HFFc6 (cell line): ENCODE measurements at places on chromosomes 5 and 9. TPM values are rescaled to one million over a fixed set of nuclear protein-coding genes. Genes with fewer than 3 reads are reported as not detected.
A peak's percentile ranks its signal among the peaks of the same experiment; 100 is the strongest.

GRCh38 chr5:6936031-6936430 is 222.8 kb downstream of the TENT4A start:
- DNase-seq = no peak

DNA sequence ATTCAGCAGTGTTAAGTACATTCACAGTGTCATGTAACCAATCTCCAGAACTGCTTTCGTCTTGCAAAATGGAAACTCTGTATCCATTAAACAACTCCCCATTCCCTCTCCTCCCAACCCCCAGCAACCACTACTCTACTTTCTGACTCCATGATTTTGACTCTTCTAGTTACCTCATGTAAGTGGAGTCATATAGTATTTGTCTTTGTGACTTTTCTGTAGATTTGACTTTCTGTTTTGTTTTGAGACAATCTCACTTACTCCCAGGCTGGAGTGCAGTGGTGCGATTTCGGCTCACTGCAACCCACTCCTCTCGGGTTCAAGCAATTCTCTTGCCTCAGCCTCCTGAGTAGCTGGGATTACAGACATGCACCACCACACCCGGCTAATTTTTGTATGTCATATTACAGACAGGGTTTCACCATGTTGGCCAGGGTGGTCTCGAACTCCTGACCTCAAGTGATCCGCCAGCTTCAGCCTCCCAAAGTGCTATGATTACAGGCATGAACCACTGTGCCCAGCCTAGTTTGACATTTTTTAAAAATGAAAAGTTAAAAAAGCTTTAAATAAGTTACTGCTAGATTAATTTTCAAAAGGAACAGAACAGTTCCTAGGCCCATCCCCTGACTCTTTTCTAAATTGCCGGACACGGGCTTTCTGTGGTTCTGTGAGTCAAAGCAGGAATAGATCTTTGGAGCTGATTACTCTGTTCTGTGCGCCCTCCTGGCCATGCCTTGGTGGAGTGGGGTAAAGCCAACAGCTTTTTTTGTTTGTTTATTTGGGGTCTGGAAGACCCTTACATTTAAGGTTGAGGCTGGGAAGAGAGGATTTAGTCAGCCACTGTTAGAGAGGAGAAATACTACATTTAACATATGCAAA is 59.3 kb downstream of the RALGPS1 start:
- DNase-seq = no peak

GRCh38 chr9:89667726-89668125 is 62.9 kb downstream of the GADD45G start:
- DNase-seq = no peak

DNA sequence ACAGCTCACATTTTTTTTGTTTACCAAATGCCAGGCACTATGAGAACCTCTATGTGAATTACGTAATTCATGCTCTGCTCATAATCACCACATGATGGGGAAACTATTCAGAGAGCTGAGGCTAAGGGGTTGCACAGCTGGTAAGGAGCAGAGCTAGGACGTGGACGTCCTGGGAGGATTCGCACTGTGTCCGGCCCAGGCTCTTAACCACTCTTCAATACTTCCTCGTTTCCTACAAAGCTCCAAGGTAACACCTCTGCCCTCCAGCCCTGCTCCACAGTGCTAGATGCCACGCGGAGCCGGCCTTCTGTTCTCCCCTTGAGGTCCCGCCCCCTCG is 8.7 kb downstream of the PHF19 start:
- DNase-seq = peak; percentile 58

DNA sequence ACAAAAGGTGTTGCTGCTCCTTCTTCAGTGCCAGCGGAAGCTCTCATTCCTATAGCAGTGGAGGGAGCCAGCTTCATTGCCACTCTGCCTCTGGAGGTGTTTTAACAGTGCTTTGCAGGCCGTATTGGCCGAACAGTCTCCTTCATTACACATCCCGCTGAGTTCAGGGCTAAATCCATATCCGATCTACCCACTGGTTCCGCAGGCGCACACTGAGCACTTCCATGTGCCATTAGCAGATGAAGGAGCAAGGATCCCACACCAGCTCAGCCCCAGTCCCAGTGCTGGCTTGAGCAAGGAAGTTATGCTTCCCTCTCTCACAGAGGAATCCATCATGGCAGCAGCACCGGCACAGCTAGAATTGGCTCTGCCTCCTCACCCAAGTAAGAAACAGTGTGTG is 121.2 kb upstream of the IRX2 start:
- DNase-seq = no peak

GRCh38 chr5:52452098-52452497 is 335.6 kb upstream of the ITGA1 start:
- DNase-seq = no peak

- peak; percentile 18 for DNase-seq
Measured at GRCh38 chr9:92048924-92049625, 66.1 kb downstream of the SPTLC1 start.

DNA sequence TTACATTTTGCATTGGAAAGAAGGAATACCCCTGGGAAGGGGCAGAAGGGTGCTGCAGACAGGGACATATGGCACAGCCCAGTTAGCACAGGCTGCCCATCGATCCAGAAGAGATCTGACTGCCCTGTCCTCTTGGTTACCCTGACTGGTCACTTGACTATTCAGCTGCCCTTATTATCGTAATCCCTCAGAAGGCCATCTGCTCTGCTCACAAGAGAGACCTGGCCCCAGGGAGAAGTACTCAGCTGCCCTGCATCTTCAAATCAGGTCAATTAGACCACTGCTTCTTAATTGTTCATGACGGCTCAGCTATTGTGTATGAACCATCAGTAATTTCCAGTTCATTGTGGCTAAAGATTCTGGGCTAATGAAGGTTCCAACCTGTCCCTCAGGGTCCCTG is 345.0 kb downstream of the TLE1 start:
- DNase-seq = no peak

DNA sequence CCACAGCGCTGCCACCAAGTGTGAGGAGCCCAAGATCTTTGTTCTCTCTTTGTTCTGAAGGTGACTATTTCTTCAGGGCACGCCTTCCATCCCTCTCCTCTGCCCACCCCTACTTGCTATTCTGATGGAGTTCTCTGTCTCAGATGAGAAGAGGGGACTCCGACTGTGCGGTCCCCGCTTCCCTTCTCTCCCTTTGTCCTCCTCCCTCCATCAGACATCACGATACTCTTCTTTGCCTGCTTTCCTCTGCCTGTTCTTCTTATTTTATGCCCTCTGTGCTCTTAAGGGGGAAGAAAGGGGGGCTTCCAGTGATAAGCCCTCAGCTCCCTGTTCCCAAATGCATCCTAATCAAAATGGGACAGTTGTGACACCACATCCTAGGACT is 307.8 kb downstream of the RAB3C start:
- no peak for DNase-seq

DNA sequence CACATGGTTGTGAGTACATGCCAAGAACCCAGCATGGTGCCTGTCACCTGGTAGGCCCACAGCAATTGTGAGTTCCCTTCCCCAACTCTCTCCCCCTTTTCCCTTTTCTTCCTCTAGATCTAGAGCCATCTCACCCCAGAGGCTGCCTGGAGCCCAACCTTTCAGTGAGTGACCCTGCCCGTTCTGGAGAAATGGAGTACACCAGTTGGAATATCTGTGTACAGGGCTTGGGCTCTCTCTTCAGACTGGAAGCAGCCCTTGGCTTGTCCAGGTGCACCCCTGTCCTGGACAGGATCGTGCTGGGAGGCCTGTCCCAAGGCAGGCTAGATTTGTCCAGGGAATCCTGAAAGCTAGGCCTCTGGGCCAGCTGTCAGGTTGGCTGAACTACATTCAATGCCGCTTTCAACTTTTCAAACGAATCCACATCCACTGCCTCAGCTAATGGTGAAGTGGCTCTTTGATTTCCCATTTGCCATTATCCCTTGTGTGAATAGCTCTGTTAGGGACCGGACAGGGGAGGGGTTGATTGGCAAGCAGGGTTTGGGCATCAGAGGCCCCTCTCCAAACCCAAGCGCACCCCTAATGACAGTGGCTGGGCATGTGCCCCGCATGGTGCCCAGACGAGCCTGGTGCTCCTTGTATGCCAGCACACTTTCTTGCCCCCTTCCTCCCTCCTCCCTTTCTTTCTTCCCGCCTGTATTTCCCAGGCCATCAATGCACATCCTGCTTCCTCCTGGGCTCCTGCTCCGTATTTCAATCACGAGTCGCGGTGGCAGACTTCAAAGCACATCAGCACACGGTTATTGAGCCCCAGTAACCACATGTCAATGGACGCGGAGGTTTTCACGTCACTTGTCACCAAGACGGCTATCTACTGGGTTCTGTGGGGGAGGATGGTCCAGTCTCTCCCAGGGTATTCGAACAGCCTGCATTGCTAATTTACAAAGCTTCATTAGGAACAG is 211.2 kb downstream of the DAB2IP start:
- DNase-seq = no peak

- DNase-seq = no peak
Measured at GRCh38 chr5:174413567-174414314, 310.6 kb upstream of the MSX2 start.

GRCh38 chr5:121758615-121759014 is 93.1 kb upstream of the FTMT start:
- no peak for DNase-seq

DNA sequence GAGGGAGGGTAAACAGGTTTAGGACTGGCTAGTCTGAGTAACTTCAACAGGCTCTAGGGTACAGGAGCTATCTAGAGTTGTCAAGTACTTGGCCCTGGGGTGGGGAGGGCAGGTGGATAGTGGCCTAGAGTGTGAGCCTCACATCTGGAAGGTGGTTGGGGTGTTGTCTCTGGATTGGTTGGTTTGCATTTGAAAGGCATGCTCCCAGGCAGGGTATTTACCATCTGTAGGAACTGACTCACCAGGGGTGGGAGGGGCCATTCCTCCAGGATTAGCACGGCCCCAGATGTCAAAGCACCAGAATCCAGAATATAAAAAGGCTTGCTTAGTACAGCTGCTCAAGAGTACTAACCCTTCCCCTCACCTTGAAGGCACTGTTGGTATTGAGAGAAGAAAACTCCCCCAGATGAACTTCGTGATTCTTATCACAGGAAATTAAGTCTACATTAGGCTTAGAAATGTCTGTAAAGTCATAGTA is 193.3 kb downstream of the NTRK2 start:
- peak; percentile 46 for DNase-seq

DNA sequence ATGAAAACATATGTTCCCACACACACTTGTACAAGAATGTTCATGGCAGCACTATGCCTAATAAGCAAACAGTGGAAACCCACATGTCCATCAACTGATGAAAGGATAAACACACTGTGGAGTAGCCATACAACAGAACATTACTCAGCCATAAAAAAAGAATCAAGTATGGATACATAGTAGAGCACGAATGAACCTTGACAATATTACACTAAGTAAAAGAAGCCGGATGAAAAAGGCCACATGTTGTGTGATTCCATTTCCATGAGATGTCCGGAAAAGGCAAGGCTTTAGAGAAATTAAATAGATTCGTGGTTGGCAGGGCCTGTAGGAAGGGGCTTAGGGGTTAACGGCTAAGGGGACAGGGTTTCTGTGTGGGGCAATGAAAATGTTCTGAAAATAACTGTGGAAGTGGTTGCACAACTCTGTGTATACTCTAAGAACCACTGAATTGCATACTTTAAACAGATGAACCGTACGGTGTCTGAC is 51.4 kb downstream of the COL23A1 start:
- no peak for DNase-seq

DNA sequence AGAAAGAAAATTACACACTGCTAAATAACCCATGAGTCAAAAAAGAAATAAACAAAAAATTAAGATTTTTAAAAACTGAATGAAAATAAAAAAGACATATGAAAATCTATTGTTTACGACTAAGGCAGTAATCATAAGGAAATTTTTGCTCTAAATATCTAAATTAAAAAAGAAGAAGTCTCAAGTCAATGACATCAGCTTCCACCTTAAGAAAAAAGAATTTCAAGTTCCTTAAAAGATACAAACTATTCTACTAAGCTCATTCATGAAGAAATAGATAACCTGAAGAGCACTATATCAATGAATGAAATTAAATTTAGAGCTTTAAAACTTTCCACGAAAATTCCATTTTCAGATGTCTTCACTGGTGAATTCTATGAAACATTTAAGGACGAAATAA is 15.7 kb upstream of the STARD4 start:
- DNase-seq = no peak

DNA sequence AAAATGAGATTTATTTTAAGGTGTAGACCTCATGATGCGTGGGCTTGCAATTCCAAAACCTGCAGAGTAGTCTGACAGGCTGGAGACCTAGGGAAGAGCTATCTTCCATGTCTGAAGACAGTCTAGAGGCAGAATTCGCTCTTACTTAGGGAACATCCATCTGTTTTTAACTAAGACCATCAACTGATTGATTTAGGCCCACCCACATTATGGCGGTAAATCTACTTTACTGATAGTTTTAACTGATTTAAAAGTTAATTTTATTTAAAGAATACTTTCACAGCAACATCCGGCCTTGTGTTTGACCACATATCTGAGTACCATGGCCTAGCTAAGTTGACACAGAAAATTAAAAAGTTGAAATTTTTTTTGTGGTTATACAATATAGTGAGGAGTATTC is 6.0 kb upstream of the ST8SIA4 start:
- DNase-seq = no peak

GRCh38 chr5:137567226-137567625 is 68.1 kb upstream of the SPOCK1 start:
- no peak for DNase-seq

DNA sequence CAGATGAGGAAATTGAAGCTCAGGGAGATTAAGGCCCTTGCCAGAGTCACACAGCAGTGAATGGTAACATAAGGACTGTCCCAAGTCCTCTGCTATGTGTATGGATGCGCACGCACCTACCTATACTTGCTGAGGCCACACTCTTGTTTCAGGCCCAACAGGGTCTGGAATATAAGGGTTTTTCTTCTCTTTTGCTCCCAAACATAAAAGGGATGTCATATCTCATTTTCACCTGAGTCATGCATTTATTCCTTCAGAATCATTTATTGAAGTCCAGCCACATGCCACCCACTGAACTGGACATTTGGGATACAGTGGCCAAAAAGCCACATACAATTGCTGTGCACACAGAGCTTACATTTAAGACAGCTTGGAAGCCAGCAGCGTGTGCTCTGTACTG is 92.0 kb downstream of the SH3TC2 start:
- no peak for DNase-seq

DNA sequence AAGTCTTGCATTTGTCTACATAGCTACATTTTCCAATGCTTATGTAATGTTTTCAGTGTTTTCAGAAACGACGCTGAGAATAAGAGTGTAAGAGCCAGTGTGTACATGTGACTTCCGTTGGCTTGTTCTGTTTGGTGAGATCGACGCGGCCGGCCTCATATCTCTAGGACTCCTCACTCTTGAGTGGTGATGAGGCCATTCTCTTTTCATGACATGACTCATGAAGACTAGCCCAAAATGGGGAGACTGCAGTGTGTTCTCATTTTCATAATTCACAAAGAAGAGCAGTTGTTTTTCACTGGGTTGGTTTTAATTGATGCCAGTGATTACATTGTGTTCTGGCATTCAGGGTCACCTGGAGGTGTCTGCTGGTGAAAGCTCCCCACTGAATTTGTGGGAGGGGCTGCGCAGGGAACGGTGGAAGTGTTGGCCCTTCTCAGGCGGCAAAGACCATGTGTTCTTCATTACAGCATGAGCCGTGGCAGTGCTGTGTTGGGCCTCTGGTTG is 131.5 kb upstream of the OTULINL start:
- peak; percentile 96 for DNase-seq

Gene ANKRD18A
- 1.9 TPM in 1 of 3 replicates, not detected in the others for total RNA-seq

Gene MYOT
- not detected in 3 replicates for total RNA-seq

Gene IFNA21
- not detected in 3 replicates for total RNA-seq

Gene MEF2C
- 4.8 to 9.0 TPM (median 5.0 TPM) in 3 replicates for total RNA-seq

Gene ARRDC1
- 16.5 to 18.2 TPM (median 16.5 TPM) in 3 replicates for total RNA-seq

Gene TUBB4B
- 455 to 760 TPM (median 675 TPM) in 3 replicates for total RNA-seq

Gene CNTNAP3
- total RNA-seq = not detected in 3 replicates
